Trophoblast cell (in vitro differentiated cells and primary cell): ENCODE measurements at places on chromosomes 5 and 9.

DNA sequence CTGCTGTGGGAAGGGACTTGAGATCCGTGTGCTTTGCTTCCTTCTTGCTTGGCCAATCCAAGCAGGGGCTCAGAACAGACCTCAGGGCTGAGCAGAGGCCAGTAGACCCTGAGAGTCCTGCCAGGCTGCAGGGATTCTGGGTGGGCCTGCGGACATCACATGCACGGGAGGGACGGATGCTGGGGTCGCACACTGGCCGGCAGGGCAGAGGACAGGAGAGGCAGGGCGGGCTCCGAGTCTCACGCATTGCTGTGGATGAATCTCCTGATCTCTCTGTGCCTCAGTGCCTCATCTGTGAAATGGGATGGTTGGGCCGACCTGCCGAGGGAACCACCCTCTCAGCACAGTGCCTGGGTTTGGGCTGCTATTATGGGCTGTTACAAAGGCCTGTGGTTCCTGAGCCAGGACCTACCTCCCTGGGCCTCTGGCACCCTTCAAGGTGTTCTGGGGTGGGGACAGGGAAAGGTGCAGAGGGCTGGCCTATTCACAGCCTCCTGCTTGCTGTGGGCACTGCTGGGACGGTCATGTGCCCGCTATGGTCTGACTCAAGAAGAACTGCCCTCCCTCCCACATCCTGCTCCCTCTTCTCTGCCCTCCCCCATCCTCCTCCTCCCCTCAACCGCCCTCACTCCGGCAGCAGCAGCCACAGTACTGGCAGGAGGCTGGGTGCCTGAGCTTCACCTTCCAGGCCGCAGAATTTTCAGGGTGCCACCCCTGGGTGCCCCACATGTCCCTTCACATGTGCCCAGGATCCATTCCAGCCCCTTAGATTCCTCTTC lies 43.3 kb downstream of the NCS1 start:
- DNase-seq: no peak

DNA sequence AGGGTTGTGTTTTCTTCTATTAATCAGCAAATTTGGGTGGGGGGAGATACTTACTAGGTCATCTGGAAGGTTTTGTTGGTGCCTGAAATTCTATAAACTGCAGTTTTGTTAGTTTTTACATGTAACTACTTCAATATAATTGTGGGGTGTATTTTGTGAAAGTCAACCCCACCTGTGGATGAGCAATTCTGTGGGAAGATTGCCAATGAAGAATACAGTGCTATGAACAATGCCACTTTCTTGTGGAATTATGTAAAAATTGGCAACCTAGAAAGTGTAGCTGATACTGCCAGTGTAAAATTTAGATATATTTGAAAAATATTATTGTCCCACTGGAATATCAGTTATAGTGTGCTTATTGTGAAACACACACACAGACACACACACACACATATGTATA lies 80.7 kb downstream of the VCAN start:
- no peak for DNase-seq

- no peak for DNase-seq
These were observed 58.2 kb downstream of the CAMSAP1 start for GRCh38 chr9:135849181-135849580.

DNA sequence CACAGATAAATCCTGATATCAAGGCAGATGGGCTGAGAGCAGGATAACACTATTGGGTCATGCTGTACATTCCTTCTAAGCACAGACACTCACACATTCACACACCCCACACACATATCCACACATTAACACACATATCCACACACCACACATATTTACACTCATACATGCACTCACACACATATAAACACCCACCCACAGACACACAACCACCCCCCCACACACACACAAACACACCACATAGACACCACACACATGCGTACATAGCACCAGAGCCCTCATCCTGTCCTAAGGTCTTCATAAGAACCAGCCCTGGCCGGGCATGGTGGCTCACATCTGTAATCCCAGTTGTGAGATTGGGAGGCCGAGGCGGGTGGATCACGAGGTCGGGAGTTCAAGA lies 322.3 kb upstream of the ADCY2 start:
- DNase-seq: no peak

- DNase-seq: no peak
These were observed 139.2 kb upstream of the CCNH start for GRCh38 chr5:87551911-87552310.

DNA sequence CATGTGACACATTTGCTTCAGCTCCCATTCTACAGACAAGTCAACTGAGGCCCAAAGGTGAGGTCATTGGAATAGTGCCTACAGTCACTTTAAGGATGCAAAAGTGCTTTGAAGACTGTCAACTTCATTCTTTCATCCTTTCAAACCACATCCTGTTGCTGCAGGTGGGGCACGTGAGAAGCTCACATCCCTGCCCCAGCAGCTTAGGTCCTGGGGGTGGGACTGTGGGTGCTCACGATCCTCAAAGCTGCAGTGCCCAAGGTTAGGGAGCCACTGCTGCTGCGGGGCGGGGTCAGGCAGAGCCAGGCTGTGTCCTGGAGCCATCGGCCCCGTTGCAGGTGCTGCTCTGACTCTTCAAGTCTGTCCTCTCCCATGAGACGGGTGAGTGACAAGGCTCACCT lies 57.9 kb upstream of the IER5L start:
- DNase-seq: no peak

GRCh38 chr9:132575005-132575609 lies 7.3 kb upstream of the BARHL1 start:
- peak; percentile 41 for DNase-seq

- peak; percentile 20 for DNase-seq
These were observed 46.8 kb downstream of the NIPSNAP3B start for GRCh38 chr9:104810421-104811339.
